Astrocyte of the cerebellum (primary cell): ENCODE measurements at places on chromosomes 16 and 17.

DNA sequence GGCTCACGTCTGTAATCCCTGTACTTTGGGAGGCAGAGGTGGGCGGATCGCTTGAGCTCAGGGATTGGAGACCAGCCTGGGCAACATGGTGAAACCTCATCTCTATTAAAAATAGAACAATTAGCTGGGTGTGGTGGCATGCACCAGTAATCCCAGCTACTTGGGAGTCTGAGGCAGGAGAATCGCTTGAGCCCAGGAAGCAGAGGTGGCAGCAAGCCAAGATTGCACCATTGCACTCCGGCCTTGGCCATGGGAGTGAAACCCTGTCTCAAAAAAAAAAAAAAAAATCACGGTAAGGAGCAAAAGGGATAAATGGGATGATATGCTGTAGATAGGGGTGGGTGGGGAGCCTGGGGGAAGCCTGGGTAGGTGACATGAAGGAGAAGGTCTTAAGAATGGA, 20.4 kb upstream of the TMEM98 start:
- no peak for DNase-seq

DNA sequence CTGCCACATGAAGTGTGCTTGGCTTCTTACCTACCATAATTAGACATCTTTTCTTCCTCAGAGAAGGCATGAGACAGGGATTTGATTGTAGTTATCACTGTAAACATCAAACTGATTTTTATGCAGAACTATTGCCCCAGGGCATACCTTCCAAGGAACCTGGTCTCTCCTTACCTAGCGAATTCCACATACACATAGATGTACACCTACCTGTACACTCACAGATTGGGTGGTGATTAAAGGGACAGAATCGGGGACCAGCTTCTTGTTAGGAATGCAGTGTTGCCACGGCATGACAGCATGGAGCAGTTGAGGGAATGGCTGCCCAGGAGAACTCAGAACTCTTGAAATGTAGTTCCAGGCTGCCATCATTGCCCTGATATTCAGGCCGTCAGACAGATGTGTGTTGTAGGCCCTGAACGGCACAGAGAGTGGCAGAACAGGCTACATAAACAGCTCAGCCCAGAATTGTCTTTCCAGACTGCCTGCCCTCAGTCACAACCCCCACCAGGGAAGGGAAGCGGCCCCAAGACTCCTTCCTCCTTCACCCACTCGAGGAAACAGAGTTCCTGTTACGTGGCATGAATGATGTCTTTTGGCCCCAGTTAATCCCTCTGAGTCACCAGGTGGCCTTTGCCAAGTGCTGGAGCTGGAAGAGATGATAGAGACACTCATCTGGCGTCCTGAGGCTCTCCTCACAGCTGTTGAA, 17.8 kb upstream of the NAGLU start:
- DNase-seq = peak; percentile 76

DNA sequence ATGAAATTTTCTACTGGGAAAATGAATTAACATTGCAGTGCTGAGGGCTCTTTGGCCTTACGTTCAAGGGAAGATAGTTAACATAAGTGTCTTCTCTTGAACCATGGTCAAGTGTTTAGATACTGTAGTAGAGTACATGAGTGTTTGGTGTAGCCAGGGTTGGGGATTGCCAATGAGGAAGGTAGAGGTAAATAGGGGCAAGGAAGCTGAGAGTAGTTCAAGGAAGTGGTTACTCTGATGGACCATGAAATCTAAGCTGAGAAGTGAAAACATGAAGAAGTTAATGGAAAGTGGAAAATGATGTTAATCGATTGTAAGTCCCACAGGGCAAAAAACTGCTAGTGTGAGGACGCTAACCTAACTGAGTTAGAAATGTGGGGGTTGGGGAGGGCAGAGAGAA, 249.6 kb upstream of the AXIN2 start:
- no peak for DNase-seq

GRCh38 chr17:44933824-44934744, 13.5 kb downstream of the KIF18B start:
- DNase-seq = no peak

DNA sequence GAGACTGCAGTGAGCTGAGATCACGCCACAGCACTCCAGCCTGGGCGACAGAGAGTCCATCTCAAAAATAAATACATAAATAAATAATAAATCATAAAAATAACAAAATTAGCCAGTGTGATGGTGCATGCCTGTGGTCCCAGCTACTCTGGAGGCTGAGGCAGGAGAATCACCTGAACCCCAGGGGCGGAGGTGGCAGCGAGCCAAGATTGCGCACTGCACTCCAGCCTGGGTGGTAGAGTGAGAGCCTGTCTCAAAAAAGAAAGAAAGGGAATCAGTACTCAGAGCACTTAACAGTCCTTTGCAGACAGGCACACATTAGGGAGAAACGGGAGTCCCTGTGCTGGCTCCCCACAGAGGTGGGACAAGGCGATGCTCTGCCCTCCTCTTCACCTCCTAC, 25.1 kb downstream of the MAPK8IP3 start:
- no peak for DNase-seq

DNA sequence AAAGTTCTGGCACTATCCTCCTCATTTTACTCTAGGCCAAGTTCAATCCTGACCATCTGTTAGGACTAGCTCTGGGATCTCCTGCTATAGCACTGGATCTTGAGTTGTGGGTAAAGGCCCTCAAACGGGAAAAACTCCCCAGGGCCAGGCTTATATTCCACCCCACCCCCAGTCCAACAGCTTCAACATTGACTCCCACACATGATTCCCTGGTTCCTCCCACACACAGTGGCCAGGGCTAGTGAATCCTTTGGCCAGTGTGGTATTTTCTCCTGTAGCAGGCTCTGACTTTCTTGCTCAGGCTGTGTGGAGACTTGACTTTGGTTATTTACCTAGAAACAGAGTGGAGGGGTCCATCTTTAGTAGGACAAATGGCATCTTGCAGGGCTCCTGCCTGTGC, 10.3 kb upstream of the AKAP10 start:
- DNase-seq = no peak

DNA sequence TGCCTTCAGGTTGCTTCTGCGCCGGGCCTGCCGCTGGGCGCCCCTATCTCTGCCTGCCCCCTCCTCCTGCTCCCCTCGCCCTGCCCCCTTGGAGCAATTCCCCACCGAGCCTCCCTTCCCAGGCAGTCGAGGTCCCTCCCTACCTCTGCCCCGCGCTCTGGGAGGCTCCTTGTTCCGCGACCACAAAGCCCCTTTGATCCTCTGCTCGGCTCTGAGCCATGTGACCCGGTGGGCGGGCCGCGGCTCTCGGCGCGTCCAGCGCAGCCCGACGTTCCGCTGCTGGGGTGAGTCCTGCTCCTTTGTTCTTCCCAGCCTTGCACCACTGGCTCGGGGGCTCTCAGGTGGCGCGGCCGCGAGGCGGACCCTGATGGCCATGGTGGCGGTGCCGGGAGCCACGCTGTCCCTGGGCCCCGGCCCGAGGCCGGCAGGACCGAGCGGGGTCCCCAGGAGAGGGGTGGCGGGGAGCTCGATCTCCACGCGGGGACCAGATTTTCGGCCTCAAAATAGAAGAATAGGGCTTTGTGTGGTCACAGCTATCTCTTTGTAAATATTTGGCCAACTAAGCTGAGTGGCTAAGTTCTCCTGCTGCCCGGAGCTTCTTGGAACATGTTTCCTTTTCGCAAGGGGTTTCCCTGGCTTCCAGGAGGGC, 310.6 kb downstream of the SEC14L1 start:
- DNase-seq = peak; percentile 68

- no peak for DNase-seq
Measured at GRCh38 chr16:3152991-3153368, 18.2 kb downstream of the ZNF213 start.

GRCh38 chr17:1577182-1577581, 14.6 kb upstream of the PITPNA start:
- DNase-seq = peak; percentile 90

DNA sequence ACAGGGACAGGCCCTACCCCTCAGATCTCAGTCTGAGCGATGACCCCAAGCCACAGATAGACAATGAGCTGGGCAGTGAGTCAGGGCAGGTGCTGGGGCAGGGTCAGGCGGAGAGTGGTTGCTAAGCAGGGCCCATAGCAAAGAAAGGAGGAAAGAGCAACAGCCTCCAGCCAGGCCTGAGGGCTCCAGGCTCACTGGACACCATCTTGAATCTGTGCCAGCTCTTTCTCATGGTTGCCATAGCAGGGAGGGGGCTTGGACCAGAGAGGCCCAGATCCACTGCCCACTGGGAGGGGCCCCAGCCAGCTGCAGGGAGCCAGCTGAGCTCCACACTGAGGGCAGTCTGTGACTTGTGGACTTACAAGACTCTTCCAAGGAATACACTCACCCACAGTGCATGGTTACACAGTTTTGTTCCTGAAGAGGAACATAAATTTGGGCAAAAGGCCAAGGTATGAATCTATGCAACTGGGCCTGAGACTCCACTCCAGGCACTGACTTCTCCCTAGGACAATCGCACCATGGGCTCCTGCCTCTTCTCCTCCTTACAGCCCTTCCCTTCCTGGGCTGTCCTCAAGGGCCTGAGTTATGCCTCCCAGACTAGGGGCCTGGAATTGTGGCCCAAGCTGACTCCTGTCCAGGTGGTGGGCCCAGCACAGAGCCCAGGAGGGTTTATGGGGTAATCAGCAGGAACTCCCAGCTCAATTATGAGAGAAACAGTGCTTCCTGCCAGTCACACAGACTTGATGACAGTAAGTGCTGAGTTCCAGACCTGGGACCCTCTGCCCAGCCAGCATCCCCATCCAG, 59.9 kb downstream of the BEAN1 start:
- DNase-seq = peak; percentile 63

GRCh38 chr16:66364959-66365306, 1.6 kb upstream of the CDH5 start:
- DNase-seq = no peak

DNA sequence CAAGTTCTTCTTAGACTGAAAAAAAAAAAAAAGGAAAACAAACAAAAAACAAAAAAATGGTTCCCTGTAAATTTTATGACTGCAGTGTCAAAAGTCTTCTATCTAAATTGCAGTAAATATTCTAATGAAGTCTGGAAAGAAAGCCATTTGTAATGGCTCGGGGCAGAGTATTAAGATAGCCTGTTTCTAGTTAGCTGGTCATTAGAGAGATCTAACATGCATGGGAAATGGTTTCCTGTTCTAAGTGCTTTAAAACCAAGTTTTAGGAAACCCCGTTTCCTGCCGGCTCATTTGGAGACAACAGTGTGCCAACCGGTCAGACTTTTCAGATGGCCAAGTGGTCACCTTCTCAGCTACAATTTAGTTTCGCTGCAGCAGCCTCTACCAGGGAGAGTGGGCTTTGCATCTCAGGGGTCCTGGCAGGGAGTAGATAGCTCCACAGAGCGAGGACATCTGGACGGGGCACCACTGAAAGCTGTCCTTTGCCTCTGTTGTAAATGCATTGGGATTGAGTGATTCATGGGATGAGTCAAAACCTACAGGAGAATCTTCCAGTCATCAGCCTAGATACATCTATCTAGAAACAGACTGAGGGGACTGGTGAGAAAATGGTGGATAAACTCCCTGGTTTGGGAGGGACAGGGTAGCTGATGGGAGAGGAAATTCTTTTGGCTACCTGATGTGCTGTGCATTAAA, 473.2 kb upstream of the SALL1 start:
- DNase-seq = no peak
